ENCODE measurements at places on chromosomes 5 and 9.

GRCh38 chr9:79116041-79116440 lies 455.7 kb upstream of the TLE4 start:
- no peak for DNase-seq

GRCh38 chr5:146321571-146321970 lies 17.1 kb upstream of the POU4F3 start:
- no peak for DNase-seq

- no peak for DNase-seq
Observed at GRCh38 chr5:170252720-170253350, 20.1 kb downstream of the C5orf58 start.

GRCh38 chr5:78778538-78778937 lies 130.0 kb upstream of the LHFPL2 start:
- DNase-seq: no peak

DNA sequence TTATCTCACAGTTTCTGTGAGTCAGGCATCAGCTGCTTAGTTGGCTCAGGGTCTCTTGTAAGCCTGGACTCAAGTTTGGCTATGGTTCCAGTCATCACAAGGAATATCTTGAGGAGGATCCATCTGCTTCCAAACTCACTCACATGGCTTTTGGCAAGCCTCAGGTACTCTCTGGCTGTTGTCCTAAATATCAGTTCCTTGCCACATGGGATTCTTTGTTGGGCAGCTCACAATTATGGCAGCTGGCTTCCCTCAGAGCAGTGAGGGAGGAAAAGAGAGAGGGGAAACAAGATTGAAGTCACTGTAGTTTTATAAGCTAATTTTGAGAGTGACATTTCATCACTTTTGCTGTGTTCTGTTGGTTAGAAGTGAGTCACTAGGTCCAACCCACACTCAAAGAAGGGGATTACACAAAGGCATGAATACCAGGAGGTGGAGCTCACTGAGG lies 144.5 kb downstream of the GCNT1 start:
- DNase-seq: peak; percentile 20

- DNase-seq: no peak
Observed at GRCh38 chr5:95620870-95621838, 1.3 kb downstream of the GPR150 start.

DNA sequence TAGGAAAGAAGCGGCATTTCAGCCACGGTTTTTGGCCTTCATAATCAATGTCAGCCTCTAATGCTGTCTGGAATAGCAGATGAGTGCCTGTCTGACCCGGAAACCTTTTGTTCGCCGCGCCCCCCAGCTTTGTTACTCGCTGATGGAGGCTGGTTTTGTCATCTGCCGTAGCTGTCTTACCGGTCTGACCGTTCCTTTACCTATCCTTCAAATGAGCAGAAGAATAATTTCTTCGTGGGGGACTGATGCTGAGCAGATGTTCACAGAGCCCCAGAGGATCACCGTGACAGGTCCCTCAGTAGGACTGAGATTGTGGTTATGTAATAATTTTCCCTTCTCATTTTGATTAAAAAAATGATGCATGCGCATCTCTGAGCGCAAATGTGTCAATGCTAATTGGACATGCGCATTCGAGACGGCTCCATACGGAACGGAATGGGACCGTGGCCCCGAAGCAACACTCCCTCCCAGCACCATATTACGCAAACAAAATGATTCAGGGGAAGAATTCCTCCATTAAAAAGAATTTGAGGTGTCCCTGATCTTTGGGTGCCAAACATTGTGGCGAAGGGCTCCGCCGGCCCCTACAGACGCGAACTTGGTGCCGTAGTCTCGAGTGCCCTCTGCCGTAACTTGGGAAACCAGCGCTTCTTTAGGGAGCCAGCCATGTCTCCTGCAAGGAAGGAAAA lies 27.6 kb downstream of the TLX3 start:
- no peak for DNase-seq

DNA sequence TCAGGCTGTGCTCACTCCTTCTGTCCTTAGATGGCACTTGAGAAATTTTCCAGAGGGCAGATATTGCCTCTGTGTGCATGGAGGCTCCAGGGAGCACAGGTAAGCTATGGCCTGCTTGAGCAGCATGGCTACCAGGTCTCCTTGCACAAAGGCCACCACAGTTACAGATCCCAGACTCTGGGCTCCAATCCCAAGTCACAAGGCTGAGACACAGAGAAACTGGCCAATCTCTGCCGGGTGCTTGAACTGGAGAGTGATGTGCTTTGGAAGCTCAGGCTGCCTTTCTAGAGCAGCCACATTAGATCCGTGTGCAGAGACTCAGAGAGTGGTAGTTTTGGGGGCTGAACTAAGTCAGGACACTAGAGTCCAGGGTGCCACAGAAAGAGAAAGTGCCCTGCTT lies 145.7 kb downstream of the SEMA6A start:
- no peak for DNase-seq

GRCh38 chr5:56480078-56480704 lies 247.1 kb upstream of the ANKRD55 start:
- DNase-seq: no peak

DNA sequence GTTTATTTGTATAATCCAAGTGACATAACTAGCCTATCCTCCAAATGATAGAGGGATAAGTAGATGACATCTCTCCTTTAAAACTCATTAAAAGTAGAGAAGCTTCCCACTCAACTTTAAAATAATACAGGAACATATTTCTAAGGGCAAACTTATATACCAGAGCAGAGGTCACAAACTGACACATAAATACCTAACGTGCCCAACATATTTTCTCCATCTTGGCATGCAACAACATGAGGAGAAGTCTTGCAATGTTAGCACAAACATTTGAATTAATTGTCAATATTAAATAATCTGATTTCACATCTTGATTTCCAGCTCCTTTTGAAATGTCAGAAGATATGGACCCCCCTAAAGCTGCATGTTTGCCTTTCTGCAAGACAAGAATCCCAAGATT lies 335.0 kb downstream of the DEPDC1B start:
- DNase-seq: no peak

DNA sequence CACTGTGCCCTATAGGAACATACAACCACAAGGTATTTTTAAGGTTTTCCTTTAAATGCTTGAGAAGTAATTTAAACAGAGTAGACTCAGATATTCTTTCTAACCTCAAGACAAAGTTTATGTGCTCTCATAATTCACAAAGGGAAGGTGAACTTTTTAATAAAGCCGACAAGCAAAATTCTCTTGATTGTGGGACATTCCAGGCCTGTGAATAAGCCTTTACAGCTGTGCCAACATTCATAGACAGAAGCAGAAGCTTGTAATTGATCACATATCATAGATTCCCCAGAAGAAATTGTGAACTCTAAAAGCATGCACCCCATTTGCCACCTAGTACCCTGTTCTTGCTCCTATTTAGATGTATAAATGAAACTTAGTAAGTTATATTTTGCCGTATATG lies 1107.8 kb upstream of the SEMA6A start:
- no peak for DNase-seq

DNA sequence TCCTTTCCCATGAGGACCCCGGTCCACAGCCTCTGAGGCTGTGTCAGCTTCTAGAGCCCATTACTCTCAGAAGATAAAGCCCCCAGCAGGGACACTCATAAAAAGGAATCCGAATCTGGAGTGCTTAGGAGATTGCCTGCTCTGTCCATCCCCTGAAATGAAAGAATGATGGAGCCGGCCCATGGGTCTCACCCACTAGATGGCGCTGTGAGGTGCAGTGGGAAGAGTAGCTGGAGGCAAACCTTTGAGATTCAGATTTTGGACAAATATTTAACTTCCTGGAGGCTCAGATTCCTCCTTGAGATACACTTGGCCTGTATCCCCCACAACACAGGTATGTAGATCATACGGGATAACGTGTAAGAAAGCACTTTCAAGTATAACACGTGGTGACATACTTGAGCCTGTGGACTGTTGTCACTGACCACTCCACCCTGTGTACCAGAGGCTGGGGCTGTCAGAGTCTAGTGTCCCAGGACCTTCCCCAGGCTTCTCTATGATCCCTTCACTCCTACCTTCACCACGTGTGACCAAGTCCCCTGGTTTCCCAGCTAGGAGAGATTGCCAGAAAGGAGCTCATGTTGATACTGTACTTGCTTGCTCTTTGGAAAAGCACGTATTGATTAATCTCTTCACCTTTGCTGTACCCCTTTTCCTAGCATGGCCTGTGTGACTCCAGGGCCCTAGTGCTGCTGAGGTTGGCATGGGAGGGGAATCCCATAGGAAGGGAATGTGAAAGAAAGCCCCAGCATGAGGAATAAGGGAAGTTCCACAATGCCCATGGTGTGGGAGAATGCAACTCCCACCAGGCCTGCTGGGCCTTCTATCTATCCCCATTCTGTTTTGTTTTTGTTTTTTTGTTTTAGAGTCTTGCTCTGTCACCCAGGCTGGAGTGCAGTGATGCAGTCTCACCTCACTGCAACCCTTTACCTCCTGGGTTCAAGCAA lies 32.1 kb downstream of the TRMO start:
- DNase-seq: peak; percentile 26

DNA sequence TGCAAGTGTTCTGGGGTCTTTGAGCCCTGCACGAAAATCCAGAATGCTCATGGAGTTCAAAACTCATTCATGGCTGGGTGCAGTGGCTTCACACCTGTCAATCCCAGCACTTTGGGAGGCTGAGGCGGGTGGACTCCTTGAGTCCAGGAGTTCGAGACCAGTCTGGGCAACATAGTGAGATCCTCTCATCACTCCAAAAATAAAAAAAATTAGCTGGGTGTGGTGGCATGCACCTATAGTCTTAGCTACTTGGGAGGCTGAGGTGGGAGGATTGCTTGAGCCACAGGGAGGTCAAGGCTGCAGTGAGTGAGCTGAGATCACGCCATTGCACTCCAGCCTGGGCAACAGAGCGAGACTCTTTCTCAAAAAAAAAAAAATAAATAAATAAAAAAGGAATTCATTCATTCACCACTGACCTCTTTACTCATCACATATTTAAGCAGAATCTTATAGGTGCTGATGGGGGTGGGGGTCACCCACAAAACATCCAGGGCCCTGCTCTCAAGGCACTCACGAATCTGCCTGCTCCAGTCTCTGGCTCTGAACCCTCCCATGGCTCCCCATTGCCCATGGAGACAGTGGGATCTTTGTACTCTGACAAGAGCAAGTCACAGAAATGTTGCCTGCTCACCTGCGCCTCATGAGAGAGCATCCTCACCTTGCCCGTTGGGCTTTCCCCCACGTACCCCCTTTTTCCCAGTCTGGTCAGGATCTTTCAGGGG lies 76.7 kb upstream of the IER5L start:
- DNase-seq: no peak

GRCh38 chr9:129063061-129063460 lies 17.9 kb upstream of the DOLPP1 start:
- DNase-seq: no peak

- peak; percentile 100 for DNase-seq
Observed at GRCh38 chr9:98101868-98102273, 17.2 kb downstream of the TRIM14 start.

DNA sequence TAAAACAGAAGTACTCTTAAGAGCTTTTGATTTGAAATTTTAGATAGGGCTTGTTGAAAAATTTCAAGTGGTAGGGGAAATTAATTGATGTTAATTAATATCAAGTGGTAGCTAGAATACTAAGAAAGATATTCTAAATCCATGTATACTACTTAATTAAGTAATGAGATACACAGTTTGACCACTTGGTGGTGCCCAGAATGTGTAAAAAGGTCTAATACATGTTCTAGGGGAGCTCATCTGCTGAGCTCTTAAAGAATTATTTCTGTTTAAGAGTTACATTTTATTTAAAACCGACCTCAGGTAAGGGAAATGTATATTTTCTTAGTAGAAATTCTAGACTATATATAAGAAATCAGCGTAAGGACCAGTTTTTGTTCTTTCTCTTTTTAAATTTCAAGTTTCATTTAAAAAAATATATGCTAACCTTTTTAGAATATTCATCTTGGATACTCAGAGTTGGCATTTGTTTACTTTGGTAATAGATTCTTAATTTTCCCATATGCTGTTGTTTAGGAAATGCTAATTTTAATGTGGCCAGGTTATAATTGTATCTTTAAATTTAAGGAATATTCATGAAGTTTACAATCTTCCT lies 61.5 kb downstream of the LNPEP start:
- DNase-seq: peak; percentile 11

GRCh38 chr5:128290152-128290858 lies 206.7 kb downstream of the SLC12A2 start:
- DNase-seq: no peak

DNA sequence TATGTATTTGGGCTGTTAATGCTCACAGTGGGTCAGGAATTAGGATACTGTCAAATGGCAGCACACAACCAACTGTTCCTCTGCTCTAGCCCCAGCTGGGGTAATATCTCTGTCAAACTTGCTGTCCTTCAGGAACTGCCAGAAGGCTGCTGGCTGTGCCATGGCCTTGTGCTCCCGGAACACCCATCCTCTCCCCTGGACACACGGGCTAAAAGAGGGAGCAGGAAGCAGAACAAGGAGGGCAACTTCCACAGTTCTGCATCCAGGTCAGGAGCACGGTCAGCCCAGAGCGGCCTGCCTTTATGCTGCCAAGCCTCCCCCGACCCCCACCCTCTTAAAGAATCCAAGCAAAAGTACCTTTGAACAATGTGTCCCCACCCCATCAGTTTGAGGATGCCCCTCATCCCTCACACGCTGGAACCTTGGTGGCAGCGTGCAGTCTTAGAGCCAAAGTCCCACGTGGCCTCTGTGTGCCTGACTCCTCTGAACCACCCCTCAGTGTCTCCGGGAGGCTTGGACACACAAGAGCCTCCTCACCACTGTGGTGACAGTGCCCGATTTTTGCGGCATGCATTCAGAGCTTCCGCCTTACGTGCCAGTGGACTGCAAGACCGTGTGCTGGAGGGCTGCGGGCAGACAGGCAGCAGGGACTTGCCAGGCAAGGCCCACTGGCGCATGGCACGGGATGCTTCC lies 60.8 kb downstream of the PSMB7 start:
- no peak for DNase-seq

DNA sequence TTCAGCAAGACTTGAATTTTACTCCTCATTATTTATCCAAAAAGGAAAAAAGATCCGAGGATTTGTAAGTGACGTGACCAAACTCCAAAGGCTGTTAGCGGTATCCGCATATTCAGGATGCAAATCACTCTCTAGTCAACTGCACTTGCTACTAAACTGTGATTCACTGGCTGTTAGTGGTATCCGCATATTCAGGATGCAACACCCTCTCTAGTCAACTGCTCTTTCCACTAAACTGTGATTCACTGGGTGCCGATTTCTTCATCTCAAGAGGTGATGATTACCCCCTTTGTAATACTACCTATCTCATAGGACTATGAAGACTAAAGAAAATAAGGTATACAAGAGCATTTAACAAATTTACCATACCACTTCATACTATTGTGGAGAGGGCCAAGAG lies 5.7 kb downstream of the MAPKAP1 start:
- no peak for DNase-seq

GRCh38 chr5:110838961-110839360 lies 100.2 kb downstream of the SLC25A46 start:
- DNase-seq: no peak

DNA sequence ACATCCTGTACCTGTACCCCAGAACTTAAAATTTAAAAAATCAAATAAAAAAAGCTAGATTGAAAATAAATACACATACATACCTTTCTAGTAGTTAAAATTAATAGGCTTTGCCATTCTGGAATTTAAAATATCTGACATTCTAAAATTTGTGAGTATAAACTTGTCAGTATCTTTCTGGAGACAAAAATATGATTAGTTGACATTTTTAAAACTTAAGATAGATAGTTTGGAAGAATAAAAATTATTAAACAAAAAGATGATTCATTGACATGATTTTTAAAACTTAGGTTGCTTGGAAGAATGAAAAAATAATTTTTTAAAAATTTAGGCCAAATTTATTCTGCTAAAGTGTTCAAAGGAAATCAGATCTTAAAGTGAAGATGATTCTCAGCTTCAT lies 43.1 kb downstream of the ISOC1 start:
- DNase-seq: no peak
